ENCODE measurements at places on chromosomes 3 and 15. TPM values are rescaled to one million over a fixed set of nuclear protein-coding genes. Genes with fewer than 3 reads are reported as not detected.

DNA sequence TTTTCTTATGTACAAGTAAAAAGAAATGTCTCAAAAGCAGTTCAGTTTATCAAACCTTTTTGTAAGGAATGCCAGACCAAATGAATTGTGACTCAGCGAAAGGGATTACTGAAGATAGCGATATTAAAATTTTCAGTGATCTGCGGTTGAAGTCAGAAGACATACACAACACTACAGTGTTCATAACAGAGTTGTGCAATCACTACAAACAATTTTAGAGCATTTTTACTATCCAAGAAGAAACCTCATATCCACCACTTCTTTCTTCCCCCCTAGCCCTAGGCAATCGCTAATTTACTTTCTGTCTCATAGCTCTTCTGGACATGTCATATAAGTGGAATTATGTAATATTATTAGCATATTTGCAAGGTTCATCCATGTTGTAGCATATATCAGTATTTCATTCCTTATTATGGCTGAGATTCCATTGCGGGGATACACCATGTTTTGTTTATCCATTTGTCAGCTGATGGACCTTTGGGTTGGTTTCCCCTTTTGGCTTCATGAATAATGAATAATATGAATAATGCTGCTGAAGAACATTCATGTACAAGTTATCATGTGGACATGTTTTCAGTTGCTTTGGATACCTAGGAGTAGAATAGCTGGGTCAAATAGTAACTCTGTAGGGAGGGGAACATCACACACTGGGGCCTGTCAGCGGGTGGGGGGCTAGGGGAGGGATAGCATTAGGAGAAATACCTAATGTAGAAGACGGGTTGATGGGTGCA, 23.6 kb upstream of the ALPK3 start:
- no peak for DNase-seq

- DNase-seq, result peak; percentile 27
These were observed 165.1 kb downstream of the PPM1L start for GRCh38 chr3:160921020-160921635.

DNA sequence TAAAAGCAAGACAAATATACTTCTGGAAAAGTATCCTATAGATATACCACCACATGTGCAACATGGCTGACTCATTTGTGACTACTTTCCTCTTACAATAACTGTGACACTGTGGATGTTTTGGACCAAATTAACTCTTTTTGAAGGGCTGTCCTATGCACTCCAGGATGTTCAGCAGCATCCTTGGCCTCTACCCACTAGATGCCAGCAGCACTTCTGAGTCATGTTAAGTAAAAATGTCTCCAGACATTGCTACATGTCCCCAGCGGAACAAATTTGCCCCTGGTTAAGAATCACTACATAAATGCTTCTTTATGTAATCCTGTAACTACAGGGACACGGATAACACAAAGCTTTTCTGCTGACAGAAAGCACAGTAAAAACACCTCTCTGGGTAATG, 32.0 kb downstream of the RUVBL1 start:
- DNase-seq, result no peak

GRCh38 chr3:48222616-48223513, at the start of gene CAMP:
CAMP (plus strand) TSS chr3:48223495; CDS start chr3:48223512, 17 bp downstream.
- DNase-seq, result peak; percentile 84

- DNase-seq, result no peak
These were observed 22.8 kb upstream of the NOX5 start for GRCh38 chr15:68991723-68992122.

WDR93 gene
- total RNA-seq, result 2.3 TPM

DNA sequence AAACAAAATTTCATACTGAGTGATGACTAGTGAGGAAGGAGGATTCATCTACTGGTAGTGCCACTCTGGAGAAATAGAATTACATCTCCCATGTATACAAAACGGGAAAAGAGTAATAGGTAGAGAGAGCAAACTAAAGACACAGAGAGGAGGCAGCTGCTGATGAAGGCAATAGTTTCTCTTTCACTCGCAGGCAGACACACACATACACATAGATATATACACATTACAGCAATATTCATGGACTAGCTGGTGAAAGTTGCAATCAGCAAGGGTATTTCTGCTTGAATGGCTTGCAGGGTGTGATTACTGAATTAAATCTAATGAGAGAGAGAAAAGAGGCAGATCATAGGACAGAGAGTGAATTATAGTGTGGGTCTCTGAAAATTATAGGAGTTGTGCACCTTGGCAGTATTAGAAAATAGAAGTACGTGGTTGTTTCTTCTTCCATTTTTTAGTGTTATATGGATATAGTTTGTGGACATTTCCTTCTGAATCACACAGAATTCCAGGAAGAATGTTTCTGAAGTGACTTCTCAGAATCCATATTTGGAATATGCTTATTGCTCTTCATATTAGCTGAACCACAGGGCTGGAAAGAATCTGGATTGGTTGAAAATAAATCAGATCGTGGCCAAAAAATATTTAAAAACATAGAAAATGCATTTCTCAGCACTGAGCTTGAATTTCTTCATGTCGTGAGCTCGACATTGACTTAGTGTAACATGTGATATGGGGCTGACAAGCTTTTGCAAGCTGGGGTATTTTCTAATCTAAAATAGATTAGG, 991.2 kb downstream of the TUSC7 start:
- DNase-seq, result no peak

DNA sequence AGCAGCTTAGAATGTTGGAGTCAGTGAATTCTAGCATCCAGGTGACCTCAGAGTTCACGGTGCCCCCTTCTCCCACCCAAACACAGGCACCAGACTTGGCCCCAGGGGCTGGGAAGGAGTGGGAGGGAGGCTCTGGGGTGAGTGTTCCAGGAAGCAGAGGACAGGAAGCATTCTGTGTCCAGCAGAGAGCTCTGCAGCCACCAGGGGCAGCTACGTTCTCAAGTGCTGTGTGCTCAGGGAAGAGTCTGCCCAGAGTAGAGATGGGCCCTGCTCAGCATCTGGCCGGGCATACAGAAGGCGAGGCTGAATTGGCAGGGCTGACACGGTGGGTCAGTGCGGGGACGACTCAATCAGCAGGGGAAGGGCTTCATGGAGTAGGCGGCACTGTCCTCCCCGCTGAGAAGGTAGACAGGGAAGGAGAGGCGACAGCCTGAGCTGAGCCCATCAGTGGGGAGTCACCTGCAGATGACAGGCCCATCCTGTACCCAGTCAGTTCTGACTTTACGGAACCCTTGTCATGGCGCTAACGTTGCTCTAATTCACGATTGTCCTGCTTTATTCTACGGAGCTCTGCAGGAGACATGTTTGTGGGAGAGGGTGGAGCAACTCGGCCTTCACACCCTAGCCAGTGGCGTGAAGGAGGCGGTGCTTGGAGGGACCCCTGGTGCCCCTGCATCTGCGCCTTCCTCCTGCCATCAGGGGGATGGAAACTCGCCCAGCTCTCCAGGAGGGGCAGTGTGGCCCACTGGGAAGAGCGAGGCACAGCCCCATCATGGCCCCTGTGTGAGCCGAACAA, 82.2 kb downstream of the C3orf70 start:
- no peak for DNase-seq

GRCh38 chr3:140499114-140499757, 178.6 kb upstream of the TRIM42 start:
- peak; percentile 23 for DNase-seq

RBM15B gene
- total RNA-seq, result 50.0 TPM

RLBP1 gene
- total RNA-seq, result not detected

DNA sequence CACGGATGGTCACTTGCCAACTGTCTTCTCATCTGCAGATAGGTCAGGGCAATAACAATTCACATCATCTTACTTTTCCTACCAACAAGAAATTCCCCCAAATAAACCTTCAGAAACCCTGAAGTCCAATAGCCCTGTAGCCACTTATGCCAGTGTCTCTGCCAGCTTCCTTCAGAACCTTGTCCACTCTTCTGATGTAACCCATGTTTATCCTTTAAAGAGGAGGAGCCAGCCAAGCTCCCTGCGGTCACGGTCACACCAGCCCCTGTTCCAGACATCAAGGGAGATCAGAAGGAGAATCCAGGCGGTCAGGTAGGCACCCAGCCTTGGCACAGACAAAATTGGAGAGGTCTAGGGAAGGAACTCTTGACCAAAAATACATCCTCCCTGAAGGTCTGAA, 23.7 kb downstream of the SLC24A1 start:
- no peak for DNase-seq

GRCh38 chr3:6449099-6449498, 411.8 kb upstream of the GRM7 start:
- DNase-seq, result no peak

GASK1A gene
- total RNA-seq, result 9.1 TPM

DNA sequence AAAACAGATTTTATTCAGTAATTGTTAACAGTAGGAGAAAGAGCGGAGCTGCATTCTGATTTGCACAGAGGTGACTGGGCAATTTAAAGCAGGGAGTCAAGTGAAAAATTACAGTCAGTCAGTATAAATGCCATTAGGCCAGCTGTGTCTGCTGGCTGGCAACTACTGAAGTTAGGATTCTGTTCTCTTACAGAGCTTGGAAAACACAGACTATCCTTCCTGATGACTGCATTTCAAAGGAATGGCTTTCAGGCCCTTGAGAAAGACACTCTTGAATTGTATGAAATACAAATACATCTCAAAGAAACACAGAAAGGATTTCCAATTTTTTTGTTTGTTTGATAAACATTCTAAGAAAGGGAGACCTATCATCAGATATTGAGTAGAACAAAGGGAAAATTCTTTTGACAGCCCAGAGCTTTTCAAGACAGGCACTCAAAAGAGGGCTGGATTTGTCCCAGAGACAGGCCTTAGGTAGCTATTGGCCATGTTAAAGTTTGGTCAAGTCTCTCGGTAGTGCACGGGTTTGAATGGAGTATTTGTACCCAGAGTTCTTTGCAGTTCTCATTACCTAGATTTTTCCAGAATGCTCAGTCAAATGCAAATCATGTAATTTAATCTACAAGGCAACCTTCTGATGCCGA, 551.2 kb upstream of the CCDC54 start:
- DNase-seq, result no peak

- DNase-seq, result peak; percentile 99
These were observed 27.0 kb downstream of the HMCES start for GRCh38 chr3:129305592-129306091.

LRIG1 gene
- total RNA-seq, result 45.8 TPM

- DNase-seq, result no peak
These were observed 46.3 kb downstream of the CEMIP start for GRCh38 chr15:80825361-80826030.

GRCh38 chr3:160200353-160200752, 24.9 kb upstream of the C3orf80 start:
- no peak for DNase-seq

- peak; percentile 52 for DNase-seq
These were observed 21.9 kb upstream of the THSD4 start for GRCh38 chr15:71093054-71094024.

DNA sequence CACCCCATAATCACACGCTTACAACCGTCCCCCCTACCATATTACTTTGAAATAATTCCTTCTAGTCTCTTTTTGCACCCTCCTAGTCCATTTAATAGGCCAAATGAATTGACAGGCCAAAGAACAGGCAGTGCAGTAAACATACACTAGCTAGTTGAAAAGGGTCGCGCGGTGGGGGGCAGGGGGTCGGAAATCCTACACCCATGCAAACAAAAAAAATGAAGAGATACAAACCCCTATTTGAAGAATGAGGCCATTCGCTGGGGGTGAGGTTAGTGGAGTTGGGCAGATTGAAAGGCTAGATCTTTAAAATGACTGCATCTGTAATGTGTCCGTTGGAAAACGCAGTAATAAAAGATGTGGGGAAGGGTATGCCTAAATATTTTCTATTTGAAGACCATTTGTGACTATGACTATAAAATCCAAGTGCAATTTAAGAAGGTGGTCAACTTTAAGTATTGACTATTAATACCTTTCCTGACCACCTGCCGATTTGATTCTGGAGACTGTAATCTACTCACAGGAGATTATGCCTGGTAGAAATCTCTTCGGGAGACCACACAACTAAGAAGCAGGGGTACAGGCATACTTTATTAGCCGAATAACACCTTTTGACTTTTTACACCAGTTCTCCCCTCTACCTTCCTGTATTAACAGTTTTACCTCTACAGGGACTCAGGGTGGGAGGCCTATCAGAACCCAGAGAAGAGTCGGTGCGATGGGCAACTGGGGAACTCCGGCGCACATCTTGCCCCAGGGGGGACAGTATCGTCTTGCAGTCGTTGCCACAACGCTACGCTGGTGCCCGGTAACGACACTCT, 762 bp upstream of the ARL6 start:
- DNase-seq, result no peak

IL12A gene
- total RNA-seq, result not detected

DNA sequence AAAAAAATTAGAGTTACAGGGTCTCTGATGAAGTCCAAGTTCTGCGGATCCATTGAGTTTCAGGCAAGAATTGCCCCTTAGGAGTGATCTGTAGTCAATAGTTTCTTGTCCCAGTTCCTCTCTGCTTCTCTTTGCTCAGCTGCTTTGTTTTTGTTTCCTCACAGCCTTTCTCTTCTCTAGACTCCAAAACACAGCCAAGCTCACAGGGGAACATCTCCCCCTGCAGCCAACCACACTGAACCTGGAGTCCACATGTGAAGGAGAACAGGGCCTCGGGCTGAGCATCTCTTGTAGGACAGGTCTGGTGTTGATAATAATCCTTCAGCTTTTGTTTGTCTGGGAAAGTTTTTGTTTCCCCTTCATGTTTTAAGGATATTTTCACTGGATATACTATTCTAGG, 202.6 kb upstream of the ATP10A start:
- DNase-seq, result no peak

DNA sequence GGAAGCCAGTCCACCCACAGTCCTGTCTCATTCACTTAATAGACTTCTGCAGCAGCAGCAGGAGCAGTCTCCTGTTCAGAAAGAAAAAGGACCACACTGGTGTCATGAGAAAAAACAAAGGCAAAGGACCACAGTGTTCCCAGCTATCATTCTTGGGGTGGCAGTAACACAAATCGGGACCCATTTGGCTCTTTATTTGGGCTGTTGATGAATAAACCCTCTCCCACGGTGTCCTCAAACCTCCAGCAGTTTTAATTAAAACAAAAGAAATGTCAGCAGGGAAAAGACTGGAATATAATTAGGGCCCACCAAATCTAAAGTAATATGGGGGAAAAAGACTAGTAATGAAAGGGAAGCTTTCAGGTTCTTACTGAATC, 210.5 kb upstream of the SLC2A2 start:
- no peak for DNase-seq

GRCh38 chr15:45790325-45790943, 155.6 kb downstream of the SQOR start:
- peak; percentile 19 for DNase-seq

RSL24D1 gene
- 42.4 TPM for total RNA-seq

- DNase-seq, result no peak
These were observed 170.4 kb upstream of the IQSEC1 start for GRCh38 chr3:13243586-13243985.

DNA sequence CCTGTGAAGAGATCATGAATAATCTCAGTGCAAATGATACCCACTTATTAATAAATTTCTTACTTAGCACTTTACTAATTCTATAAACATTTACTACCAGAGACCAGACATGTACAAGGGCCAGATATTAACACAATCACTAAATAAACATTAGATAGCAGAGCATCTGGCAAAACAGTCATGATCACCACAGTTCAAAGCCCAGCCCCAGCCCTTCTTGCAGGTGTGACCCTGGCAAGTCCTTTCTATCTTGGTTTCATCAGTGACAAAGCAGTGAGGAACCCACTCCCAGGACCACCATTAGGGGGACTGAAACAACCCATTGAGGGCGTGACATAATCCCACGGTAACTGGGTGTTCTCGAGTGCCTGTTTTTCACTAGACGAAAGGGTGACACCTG, 11.6 kb downstream of the ZXDC start:
- DNase-seq, result no peak

All from thyroid gland (tissue), 4 donors.